ENCODE measurements at places on chromosomes 11 and 22. TPM values are rescaled to one million over a fixed set of nuclear protein-coding genes. Genes with fewer than 3 reads are reported as not detected.

The PKP3 gene
- not detected for total RNA-seq

The OR6A2 gene
- total RNA-seq: not detected

The PATE2 gene
- not detected for total RNA-seq

The SMIM35 gene
- 0.30 TPM for total RNA-seq

- H3K27me3 ChIP-seq: peaks cover 40% of the 10 kb centered on the region
- peaks cover 7% of the 10 kb centered on the region for H3K36me3 ChIP-seq
- no peak for DNase-seq
- no peak overlapping the region for H3K4me3 ChIP-seq
- H3K27ac ChIP-seq: no peak overlapping the region
- H3K4me1 ChIP-seq: no peaks in the 10 kb centered on the region
Observed at GRCh38 chr22:22745225-22746060, 101.0 kb downstream of the GGTLC2 start.

DNA sequence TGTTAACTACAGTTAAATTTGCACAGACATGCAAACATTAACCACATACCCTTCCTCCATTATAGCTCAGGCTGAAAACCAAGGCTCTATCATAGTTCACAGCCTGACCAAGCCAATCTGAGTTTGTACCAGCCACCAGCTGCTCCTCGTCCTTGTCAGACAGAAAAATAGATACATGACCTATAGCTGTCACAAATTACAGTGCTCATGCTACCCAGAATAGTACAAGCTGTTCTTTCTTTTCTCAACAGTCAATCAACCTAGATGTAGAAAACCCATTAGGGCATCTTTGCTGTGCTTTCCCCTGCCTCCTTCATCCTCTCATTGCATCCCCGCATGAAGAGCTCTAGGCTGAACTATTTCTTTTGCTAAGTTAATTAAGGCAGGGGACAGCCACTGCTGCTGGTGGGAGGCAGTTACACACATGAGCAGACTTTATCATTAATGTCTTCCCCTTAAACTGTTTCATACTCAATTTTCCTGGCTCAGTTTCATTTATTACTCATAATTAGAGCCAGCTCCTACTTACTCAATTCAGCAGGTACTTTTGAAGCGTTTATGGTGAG lies 148.3 kb downstream of the TRPC6 start:
- H3K4me3 ChIP-seq: no peak overlapping the region
- DNase-seq: no peak
- no peaks in the 10 kb centered on the region for H3K27me3 ChIP-seq
- no peaks in the 10 kb centered on the region for H3K4me1 ChIP-seq
- no peaks in the 10 kb centered on the region for H3K36me3 ChIP-seq

DNA sequence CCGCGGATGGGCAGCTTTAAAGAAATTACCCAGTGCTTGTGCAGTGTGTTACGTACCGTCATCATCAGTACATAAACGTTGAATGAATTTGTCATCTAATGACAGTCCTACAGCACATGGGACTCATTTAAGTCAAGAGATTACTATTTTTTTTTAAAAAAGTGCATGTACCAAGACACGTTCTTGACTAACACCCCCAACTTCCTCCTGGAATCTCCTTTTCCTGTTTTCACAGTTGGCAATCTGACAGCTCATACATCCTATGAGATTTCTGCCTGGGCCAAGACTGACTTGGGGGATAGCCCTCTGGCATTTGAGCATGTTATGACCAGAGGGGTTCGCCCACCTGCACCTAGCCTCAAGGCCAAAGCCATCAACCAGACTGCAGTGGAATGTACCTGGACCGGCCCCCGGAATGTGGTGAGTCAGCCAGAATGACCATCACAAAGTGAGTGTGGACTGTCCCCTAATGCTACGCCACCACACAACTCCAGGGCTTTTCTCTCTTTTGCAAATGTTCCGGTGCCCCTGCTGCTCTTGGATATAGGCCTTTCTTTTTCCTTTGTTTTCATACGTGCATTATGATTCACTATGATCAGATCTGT lies 162.0 kb upstream of the SORL1-AS1 start:
- no peak for DNase-seq
- peak overlapping the region; percentile 49 for H3K4me3 ChIP-seq
- H3K27me3 ChIP-seq: no peaks in the 10 kb centered on the region
- H3K27ac ChIP-seq: no peak overlapping the region
- H3K4me1 ChIP-seq: peaks cover 7% of the 10 kb centered on the region

DNA sequence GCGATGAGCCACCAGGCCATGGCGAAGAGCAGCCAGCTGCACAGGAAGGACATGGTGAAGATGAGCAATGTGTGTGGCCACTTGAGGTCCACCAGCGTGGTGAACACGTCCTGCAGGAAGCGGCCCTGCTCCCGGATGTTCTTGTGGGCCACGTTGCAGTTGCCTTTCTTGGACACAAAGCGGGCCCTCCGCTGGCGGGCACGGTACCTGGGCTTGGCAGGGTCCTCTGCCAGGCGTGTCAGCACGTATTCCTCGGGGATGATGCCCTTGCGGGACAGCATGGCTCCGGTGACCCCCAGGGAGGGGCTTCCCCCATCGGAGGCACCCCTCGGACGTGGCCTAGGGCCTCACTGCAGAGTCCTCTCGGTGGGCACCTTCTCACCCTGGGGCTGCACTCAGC lies 648 bp downstream of the KCNJ11 start:
- peaks cover 11% of the 10 kb centered on the region for H3K4me1 ChIP-seq
- H3K36me3 ChIP-seq: no peaks in the 10 kb centered on the region
- no peak overlapping the region for H3K27ac ChIP-seq
- peak overlapping the region; percentile 91 for H3K4me3 ChIP-seq

GRCh38 chr22:44193535-44193891 lies 12.8 kb downstream of the PARVG start:
- H3K27me3 ChIP-seq: no peaks in the 10 kb centered on the region
- no peak for DNase-seq
- H3K4me3 ChIP-seq: no peak overlapping the region
- H3K27ac ChIP-seq: peak overlapping the region; percentile 67
- peaks cover 6% of the 10 kb centered on the region for H3K36me3 ChIP-seq

- peaks cover 3% of the 10 kb centered on the region for H3K4me1 ChIP-seq
- H3K27ac ChIP-seq: no peak overlapping the region
- no peak overlapping the region for H3K4me3 ChIP-seq
- DNase-seq: no peak
Observed at GRCh38 chr11:73267906-73268540, 4.1 kb upstream of the P2RY6 start.

- H3K27ac ChIP-seq: peak overlapping the region; percentile 51
- no peak overlapping the region for H3K4me3 ChIP-seq
- DNase-seq: no peak
- H3K36me3 ChIP-seq: no peaks in the 10 kb centered on the region
- no peaks in the 10 kb centered on the region for H3K27me3 ChIP-seq
Observed at GRCh38 chr11:68449951-68450350, 10.6 kb upstream of the PPP6R3 start.

DNA sequence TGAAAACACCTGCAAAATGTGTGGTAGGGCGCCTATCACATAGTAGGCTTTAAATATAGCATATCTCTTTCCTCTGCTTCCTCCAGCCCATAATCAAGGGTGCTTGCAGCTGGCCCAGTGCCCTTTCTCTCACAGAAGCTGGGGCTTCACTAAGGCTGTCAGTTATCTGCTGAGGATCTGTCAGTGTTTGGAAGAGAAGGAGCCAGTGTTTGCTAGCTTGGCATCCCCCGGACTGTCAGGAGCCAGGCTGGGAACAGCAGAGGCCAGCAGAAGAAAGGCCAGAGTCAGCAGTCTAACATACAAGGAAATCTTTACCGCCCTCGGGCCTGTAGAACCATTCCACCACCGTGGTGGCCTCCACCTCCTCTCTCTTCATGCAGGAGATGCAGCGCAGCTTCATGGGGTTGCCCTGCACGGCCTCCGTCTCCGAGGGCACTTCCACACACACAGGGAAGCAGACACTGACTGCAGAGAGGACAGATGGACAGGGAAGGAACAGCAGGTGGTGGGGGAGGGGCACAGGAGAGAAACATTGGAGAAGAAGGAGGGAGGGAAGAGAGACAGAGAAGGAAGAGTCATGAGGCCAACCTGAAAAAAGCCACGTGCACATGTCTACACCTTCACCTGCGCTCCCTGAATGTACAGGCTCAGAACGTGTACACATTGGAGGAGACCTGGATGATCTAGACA lies 9.0 kb downstream of the SCN3B start:
- peaks cover 60% of the 10 kb centered on the region for H3K27me3 ChIP-seq
- H3K36me3 ChIP-seq: peaks cover 8% of the 10 kb centered on the region
- H3K4me3 ChIP-seq: no peak overlapping the region
- no peak overlapping the region for H3K27ac ChIP-seq

DNA sequence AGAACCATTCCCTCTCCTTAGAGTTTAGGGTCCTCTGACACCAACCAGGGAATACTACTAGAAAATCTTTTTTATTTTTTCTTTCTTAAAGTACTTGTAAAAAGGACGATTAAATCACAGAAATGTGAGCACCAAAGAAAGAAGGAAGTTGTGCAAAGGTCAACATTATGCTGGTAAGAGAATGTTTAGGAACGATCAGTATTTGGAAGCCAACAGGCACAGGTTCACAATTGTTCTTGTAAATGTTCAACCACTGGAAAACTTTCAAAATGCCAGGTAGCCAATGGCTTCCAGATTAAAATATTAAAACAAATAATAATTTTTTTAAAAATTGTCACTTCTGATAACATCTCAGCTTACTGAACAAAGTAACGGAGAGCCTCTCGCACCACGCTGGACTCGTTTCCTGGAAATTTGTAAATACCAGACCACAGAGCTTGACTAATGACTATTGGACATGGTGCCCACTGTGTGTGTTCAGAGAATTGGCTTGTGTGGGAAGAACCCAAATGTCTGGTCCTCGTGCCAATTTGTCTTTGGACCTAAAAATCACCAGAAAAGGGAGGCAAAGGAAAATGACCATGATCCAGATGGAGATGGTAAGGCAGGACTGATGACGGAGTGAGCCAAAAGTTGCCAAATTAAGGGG lies 20.8 kb downstream of the COMMD9 start:
- H3K36me3 ChIP-seq: peaks cover 6% of the 10 kb centered on the region
- peaks cover 6% of the 10 kb centered on the region for H3K4me1 ChIP-seq
- no peak overlapping the region for H3K4me3 ChIP-seq
- no peak overlapping the region for H3K27ac ChIP-seq
- H3K27me3 ChIP-seq: peaks cover 10% of the 10 kb centered on the region

GRCh38 chr11:13304655-13305335 lies 27.2 kb downstream of the BMAL1 start:
- H3K4me1 ChIP-seq: peaks cover 48% of the 10 kb centered on the region
- H3K36me3 ChIP-seq: peaks cover 3% of the 10 kb centered on the region
- no peak overlapping the region for H3K27ac ChIP-seq
- H3K4me3 ChIP-seq: peak overlapping the region; percentile 79
- DNase-seq: no peak

- DNase-seq: no peak
- H3K36me3 ChIP-seq: no peaks in the 10 kb centered on the region
- H3K27me3 ChIP-seq: no peaks in the 10 kb centered on the region
- no peak overlapping the region for H3K27ac ChIP-seq
Observed at GRCh38 chr11:2471048-2471803, 26.4 kb downstream of the KCNQ1 start.

GRCh38 chr11:27858866-27859265 lies 158.6 kb upstream of the BDNF start:
- no peak for DNase-seq
- no peak overlapping the region for H3K27ac ChIP-seq
- H3K4me1 ChIP-seq: no peaks in the 10 kb centered on the region

DNA sequence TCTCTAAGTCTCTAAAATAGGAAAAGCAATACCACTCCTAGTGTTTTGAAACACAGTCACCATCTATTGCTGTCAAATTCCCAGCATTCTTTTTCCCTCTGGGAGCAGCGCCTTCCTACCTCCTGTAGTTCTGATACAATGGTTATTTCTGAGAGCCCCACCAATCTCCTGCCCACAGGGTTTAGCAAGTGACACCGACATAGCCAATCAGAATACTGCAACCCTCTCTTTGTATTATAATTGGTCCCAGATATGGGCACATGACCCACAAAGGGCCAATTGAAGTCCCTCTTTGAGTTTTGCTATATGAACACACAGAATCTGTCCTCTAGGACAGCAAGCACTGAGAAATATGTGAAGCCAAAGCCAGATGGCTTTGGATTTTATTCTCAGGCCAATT lies 16.9 kb upstream of the ARHGAP42 start:
- H3K4me1 ChIP-seq: no peaks in the 10 kb centered on the region
- H3K4me3 ChIP-seq: no peak overlapping the region
- H3K27ac ChIP-seq: no peak overlapping the region
- no peaks in the 10 kb centered on the region for H3K36me3 ChIP-seq

DNA sequence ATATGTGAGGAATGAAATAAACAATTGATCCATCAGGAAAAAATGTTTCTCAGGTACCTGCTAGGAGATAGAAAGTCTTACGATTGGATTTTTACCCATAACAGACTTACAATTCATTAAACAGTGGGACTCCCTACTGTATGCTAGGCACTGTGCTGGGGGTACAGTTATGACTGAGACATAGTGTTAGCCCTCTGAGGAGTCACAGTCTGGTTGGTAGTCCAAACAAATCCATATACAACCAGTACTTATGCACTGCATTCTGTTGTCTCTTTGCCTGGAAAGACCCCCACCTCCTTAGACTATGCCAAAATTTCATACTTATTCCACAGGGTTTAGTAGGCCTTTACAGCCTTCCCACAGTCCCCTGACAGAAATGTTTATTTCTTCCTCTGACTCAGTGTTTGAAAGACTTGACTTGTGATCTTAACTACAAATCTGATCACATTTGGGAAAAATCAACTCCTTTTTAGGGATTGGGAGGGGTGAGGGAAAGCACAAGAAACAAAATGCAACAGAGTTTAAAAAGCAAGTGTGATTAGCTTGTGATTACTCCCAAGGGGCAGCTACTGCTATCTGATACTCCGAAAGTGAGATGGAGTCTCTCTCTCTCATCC lies 69.4 kb upstream of the HORMAD2 start:
- no peak for DNase-seq

GRCh38 chr11:96143041-96143521 lies 199.9 kb downstream of the MAML2 start:
- H3K36me3 ChIP-seq: no peaks in the 10 kb centered on the region
- H3K27me3 ChIP-seq: no peaks in the 10 kb centered on the region
- peaks cover 29% of the 10 kb centered on the region for H3K4me1 ChIP-seq
- no peak for DNase-seq
- H3K4me3 ChIP-seq: no peak overlapping the region
- no peak overlapping the region for H3K27ac ChIP-seq

- H3K36me3 ChIP-seq: no peaks in the 10 kb centered on the region
- H3K4me1 ChIP-seq: no peaks in the 10 kb centered on the region
- H3K27me3 ChIP-seq: no peaks in the 10 kb centered on the region
- no peak overlapping the region for H3K27ac ChIP-seq
Observed at GRCh38 chr11:21820176-21820575, 372.7 kb upstream of the ANO5 start.

DNA sequence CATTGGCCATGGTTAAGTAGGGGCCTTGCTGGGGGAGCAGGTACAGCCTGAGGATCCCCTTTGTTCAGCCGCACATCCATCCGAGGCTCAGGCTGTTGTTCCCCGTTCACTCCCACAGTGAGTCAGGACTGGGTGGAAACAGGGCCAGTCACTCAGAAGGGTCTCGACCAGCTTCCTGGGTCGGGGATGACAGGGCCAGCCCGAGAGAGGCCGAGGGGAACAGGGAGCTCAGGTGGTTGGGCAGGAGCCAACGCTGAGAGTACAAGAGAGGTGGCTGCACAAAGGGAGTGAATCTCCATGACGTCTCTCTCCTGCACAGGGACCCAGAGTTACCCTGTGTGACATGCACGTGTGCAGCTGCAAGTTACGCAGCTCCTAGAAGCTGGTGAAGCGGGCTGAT lies 97.2 kb upstream of the SHANK2 start:
- no peak overlapping the region for H3K27ac ChIP-seq
- peaks cover 3% of the 10 kb centered on the region for H3K36me3 ChIP-seq
- H3K4me3 ChIP-seq: no peak overlapping the region
- no peak for DNase-seq
- H3K4me1 ChIP-seq: no peaks in the 10 kb centered on the region
